ENCODE measurements at places on chromosomes 2 and 18. TPM values are rescaled to one million over a fixed set of nuclear protein-coding genes. Genes with fewer than 3 reads are reported as not detected.

- DNase-seq = peak; percentile 72
Measured at GRCh38 chr2:33377048-33377447, 99.4 kb upstream of the RASGRP3 start.

GRCh38 chr2:73215254-73215653, 1.2 kb downstream of the SMYD5 start:
- DNase-seq = no peak

GRCh38 chr18:62070302-62070701, 116.6 kb downstream of the PIGN start:
- DNase-seq = no peak

GRCh38 chr18:59048378-59048777, 91.3 kb upstream of the SEC11C start:
- no peak for DNase-seq

METTL8 gene
- total RNA-seq = 30.7 TPM

DLX2 gene
- 0.47 TPM for total RNA-seq

TEKT4 gene
- total RNA-seq = not detected

Data from myocyte (in vitro differentiated cells).